Fibroblast of skin of scalp (primary cell): ENCODE measurements at places on chromosomes 2 and 18.

DNA sequence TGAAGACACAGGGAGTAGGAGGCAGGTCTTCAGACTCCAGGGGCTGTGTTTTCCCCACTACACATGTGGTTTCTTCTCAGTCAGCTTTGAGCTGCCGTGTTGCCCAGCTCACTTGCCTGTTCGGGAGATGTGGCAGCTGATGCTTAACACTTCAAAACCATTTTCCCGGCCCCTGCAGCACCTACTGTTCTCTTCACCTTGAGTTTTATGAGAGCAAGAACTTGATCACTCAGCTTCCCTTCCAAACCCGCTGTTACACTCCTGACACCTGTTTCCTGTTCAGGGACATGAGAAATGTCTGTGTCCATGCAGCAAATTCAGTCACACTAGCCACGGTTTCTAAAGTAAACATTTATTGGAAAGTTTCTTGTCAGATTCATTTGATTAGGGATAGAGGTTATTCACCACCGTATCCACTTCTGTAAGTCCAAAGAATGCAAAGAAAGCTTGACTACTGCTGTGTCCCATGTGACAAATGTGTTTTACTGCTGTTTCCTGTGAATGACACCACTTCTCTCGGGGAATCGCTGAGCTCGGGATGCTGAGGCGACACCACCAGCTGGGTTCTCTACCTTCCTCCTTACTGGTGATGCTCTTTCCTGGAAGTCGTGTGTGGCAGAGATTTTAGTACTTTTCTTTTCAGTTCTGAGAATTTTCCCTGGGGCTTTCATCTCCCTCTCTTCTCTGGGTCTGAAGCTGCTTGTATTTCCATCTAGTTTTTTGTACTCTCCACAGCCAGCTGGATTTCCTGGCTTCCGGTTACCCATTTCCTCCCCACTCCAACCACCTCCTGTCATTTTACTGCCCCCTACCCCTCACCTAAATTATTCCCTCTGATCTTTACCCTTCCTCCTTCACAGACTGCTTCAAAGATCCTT, 91.7 kb downstream of the KLF7 start:
- DNase-seq: peak; percentile 22

DNA sequence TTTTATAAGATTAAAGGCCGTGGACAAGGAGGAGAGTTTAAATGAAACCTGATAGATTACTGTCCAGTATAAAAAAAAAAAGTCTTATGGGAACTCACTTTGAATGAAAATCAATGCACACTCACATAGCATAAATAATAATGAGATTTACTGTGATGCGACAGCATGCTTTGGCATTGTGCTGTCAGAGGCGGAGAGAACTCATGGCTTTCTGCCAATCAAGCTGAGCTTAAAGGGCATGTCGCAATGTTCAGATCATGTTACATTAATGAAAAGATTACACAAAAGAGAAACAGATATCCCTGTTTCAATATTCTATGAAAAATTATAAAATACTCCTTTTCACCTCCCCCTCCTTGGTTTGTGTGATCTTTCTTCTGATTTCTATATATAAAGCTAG, 310.8 kb downstream of the ERBB4 start:
- DNase-seq: peak; percentile 76

DNA sequence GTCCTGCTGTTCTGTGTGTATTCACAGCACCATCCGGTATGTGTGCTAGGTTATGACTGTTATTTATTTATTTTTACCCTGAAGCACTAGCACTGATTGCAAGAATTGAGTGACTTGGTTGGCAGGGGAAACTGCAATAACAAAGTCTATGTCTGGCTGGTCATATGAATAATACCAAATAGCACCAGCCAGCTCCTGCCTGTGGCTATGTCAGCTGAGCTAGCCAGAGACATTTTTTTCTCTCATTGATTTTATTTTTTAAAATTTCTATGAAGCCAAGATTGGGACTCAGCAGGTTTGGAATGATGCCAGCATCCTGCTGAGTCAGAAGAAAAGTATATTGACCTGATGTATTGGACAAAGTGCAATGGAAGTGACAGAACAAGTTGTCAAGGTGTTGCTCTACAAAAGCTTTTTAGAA, 188.5 kb upstream of the CDH2 start:
- DNase-seq: peak; percentile 4

GRCh38 chr2:204625135-204625534, 79.9 kb downstream of the PARD3B start:
- peak; percentile 35 for DNase-seq

GRCh38 chr2:100611079-100612029, 48.6 kb downstream of the PDCL3 start:
- DNase-seq: no peak

DNA sequence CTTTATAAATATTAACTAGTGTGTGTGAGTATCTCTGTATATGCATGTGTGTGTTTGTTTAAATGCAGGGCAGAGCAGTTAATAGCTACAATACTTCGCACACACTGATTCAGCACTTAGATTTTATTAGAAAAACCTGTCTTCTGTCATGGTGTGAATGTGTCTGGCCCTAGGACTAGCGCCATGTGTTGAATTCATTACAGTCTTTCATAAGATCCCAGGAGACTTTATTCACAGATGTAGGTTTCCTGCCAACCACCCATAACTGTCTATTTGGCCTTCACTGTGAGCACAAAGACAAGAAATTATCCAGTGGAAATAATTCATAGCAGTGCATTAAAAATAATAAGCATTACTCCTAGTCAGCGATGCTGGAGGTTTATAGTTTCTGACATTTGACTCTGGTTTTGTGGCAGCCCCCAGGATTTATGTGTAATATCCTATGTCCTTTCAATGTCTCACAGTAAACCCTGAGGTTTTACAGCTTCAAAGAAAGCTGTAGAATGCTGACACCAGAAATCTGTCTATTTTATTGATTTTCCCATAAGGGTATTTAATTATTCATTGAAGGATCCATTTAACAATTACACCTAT, 93.9 kb downstream of the ZNF804A start:
- peak; percentile 57 for DNase-seq

DNA sequence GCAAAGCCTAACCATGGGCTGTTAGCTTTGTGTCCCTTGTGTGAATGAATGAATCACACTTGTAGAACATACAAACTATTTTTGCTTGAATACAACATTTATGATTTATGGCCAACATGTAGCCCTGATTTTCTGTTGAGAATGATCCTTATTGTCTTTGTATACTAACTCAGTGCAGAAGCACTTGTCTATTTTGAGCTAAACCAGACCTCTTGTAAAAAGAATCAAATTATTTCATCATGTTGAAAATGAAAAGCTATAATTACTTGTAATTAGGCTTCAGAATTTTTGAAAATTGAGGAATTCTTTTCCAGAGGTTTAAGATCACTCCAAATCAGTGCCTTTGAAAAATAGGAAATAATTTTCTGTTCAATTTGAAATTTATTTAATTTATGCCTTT, 85.9 kb downstream of the ZNF407 start:
- DNase-seq: no peak

- no peak for DNase-seq
Measured at GRCh38 chr18:58095655-58096054, 51.6 kb downstream of the NEDD4L start.

DNA sequence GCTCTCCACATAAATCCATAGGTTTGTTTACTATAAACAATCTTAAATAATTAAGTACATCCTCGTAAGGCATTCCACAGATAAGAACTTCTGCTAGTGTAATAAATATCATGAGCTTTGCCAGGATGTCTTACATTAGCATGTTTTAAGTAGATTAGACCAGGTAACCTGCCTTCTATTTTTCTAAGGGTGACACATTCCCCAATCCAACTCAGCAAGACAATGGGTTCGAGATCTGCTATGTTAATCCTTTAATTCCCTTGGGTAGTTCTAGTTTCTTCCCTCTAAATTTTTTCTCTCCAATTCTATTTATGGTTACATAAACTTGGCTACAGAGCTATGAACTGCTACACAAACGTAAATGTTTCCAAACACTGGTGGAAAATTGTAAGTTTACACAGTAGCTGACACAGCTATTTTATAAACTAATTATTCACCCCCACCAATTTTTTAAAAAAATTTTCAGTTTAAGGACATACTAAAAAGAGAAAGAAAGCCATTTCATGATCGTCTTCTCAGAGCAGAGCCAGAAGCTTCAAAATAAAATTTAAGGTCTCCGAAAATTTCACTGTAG, 386.5 kb upstream of the SLC39A10 start:
- DNase-seq: no peak

GRCh38 chr2:210768329-210768910, 212.0 kb downstream of the CPS1 start:
- no peak for DNase-seq

GRCh38 chr2:72983500-72984161, 66.3 kb downstream of the EMX1 start:
- no peak for DNase-seq

- DNase-seq: no peak
Measured at GRCh38 chr2:26172189-26172870, 558 bp upstream of the GAREM2 start.

DNA sequence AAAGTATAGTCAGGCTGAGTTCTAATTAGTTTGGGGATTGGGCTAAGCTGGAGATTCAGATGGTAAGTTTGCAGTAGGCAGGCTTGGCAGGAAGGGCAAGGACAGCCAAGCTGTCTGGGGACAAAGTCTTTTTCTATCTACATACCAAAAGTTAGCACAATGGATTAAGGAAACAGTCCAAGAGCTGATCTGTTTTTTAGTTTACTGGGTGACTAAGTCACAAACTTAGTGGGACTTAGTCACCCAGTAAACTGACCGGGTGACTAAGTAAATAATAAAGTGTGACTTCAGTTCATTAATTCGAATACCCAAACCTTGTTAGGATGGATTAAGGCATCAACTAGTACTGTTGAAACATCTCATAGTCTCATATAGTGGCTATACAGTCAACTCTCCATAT, 1386.0 kb upstream of the CELF4 start:
- no peak for DNase-seq

- DNase-seq: no peak
Measured at GRCh38 chr18:79185648-79186047, 116.5 kb downstream of the ATP9B start.

GRCh38 chr2:128273469-128274081, 45.1 kb downstream of the HS6ST1 start:
- no peak for DNase-seq

- DNase-seq: no peak
Measured at GRCh38 chr2:100248044-100248330, 74.3 kb downstream of the LONRF2 start.

DNA sequence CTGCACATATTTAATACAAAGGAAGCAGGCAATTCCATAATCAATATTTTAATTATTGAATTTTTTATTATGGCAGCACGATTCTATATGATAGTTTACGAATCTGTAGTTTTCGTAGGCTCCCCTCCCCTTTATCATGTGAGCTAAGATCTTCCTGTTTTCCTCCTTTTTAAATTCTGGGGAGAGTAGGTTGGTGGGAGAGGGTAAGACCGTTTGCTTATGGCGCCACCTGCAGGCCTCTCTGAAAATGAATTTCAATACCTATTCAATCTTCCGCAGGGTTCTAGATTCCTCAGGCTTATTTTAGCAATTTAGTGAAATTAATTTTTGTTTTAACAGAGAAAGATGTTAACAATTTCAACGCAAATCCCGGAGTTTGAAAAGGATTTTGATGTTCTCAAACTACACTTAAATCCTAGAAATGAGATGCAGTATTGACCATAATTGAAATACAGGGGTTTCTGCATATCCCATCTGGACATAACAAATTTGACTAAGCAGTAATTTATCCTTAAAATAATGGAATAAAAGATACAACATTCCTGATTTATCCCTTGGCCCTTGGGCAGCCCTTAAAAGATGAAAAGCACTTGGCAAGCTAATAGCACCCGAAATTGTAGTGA, 12.8 kb upstream of the GBX2 start:
- DNase-seq: peak; percentile 78

GRCh38 chr2:45114221-45114955, 105.1 kb upstream of the SIX2 start:
- no peak for DNase-seq

GRCh38 chr2:241218131-241219029, 29.9 kb downstream of the ANO7 start:
- peak; percentile 50 for DNase-seq

- DNase-seq: peak; percentile 46
Measured at GRCh38 chr2:173122936-173123335, 47.3 kb downstream of the MAP3K20 start.

GRCh38 chr2:188668017-188668680, 306.0 kb upstream of the COL3A1 start:
- DNase-seq: peak; percentile 75

DNA sequence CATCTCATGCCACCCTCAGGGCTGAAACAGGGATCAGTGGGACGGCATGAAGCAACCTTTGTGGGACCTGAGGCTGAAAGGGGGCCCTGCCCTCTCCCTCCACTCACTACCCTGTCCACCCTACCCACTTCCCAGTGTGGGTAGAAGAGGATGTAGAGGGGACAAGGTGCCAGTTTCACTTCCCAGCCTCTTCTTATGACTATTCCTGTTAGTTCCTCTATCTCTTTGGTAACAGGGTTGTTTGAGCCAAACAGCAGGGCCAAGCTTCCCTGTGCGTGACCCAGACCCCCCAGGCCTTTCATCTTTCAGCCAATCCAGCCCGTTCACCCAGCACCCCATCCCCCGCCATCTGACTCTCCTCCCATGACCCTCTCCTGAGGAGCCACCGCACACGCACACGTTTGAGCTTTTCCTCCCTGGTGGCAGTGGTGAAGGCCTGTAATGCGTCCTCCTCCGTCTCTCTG, 82.3 kb downstream of the STPG4 start:
- DNase-seq: no peak

GRCh38 chr18:24413148-24413547, 13.3 kb upstream of the IMPACT start:
- DNase-seq: no peak

GRCh38 chr2:14915983-14916382, 283.5 kb downstream of the LRATD1 start:
- DNase-seq: no peak

DNA sequence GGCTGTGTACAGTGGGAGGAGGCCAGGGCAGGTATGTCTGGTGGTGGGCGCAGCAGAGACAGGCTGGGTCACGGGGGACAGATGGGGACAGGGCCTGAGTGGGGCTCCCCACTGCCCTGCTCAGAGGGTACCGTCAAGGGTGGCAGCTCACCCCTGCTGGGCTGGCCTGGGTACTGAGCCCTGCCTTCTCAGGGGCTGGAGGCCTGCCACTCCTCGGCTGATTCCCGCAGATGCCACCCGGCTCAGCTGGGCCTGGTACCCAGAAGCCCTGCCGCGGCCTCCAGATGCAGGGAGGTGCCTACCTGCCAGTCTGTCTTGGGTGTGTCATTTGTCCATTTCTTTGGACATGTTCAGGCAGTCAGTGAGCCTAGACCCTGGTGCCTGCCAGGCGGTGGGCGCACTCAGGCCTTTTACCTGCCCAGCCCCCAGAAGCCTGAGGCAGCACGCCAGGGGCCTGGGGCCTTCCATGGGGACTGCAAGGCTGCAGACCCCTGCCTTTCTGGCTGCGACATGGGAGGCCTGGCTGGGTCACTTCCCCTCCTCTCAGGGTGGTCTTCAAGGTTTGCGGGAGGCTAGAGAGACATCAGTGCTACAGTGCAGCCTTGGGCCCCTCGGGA, 3.3 kb downstream of the SNORC start:
- DNase-seq: no peak

GRCh38 chr2:1647417-1648240, 96.7 kb downstream of the PXDN start:
- no peak for DNase-seq
